ENCODE measurements at places on chromosomes 3 and 15. TPM values are rescaled to one million over a fixed set of nuclear protein-coding genes. Genes with fewer than 3 reads are reported as not detected.

- peak; percentile 45 for DNase-seq
These were observed 1.7 kb downstream of the RAB11A start for GRCh38 chr15:65870889-65871533.

DNA sequence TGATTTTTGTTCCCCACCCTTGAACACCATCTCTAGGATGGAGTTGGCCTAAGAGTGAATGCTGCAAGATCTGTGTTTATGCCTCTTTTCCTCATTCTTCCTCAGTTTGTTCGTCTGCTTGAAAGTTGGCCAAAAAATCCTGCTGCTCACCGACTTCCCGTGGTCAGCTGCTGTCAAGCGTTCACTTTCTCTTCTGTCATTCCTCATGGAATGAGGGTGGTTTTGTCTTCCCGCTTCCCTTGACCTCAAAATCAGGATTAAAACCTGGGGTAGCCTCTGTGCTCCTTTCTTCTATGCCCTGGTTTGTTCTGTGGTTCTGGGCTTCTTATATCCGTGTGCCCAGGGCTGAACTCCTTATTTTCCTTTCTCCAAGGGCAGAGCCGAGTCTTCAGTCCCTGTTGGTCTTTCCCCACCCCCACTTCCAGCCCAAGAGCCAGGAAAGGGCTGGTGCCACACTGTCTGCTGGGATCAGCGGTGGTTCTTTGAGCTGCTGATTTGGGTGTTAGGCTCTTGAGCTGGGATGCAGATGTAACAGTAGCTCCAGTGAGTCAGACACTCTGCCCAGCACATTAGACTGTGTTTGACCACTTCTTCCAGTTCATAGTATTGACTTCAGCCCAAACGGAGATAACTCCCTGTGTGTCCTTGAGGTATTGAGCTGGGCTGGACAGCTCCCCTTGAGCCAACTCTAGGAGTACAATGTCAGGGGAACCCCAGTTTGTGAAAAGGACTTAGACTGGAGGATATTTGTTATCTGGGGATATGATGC is 2.3 kb downstream of the SERF2 start:
- no peak for DNase-seq

DNA sequence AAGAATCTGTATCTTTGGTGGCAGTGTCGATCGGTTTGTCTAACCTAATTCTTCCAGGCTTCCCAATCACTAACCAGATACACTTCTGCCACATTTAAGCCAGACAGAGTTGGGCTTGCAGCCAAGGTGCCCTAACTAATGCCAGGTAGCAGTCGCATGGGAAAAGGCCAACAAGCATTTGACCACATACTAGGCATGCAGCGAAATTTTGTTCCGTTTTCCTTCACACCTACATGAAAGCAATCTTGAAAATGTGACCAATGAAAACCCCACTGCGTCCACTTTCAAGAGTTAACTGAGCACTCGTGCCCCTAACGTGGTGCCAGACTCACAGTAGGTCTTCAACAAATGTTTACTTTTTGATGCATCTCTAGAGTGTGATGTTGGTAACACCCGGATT is 192.2 kb upstream of the TPM1 start:
- DNase-seq = no peak

- DNase-seq = no peak
These were observed 12.2 kb upstream of the APOD start for GRCh38 chr3:195595785-195596531.

- no peak for DNase-seq
These were observed 247 bp downstream of the FETUB start for GRCh38 chr3:186640473-186640818.

GRCh38 chr15:63379492-63380150 is 2.0 kb downstream of the CA12 start:
- DNase-seq = no peak

IGDCC3 gene
- total RNA-seq = not detected

FBXW12 gene
- total RNA-seq = not detected
